ENCODE measurements at places on chromosomes 4 and X. TPM values are rescaled to one million over a fixed set of nuclear protein-coding genes. Genes with fewer than 3 reads are reported as not detected.

The NHSL2 gene
- 9.2 TPM for total RNA-seq

The OPN1MW gene
- not detected for total RNA-seq

The MAGEA2B gene
- total RNA-seq, result not detected

The DCX gene
- not detected for total RNA-seq

The MAGEH1 gene
- total RNA-seq, result 30.5 TPM

The SRD5A3 gene
- total RNA-seq, result 27.1 TPM

The SMARCA5 gene
- 52.4 TPM for total RNA-seq

Measured in left lung (tissue), 14 donors.